Heart left ventricle (tissue), 16 donors: ENCODE measurements at places on chromosomes 13 and 19. TPM values are rescaled to one million over a fixed set of nuclear protein-coding genes. Genes with fewer than 3 reads are reported as not detected.

- peak; percentile 89 for DNase-seq
Observed at GRCh38 chr19:1243768-1244692, 2.5 kb downstream of the ATP5F1D start.

SOX21 gene
- polyA plus RNA-seq: not detected

DNA sequence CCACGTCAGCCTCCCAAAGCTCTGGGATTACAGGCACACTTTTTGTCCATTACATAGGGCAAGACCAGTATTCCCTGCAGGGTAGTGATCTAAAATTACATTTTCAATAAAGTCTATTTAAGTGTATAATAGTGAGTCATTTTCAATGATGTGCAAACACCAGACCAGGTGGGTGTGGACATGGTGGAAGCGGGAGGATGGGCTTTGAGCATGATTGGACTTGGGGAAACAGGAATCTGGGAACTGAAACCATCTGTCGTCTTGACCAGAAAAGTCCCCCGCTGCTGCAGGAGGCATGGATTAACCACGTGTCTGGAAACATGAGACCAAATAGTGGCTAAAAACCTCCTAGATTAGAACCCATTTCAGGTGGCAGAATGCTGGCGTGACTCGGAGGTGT lies 4.9 kb downstream of the FXYD3 start:
- no peak for DNase-seq

GRCh38 chr13:52744842-52745375 lies 5.3 kb upstream of the CNMD start:
- no peak for DNase-seq

SHISA7 gene
- not detected for polyA plus RNA-seq

LMTK3 gene
- polyA plus RNA-seq: 0.99 TPM

PRTN3 gene
- polyA plus RNA-seq: 0.11 TPM

MEIS3 gene
- polyA plus RNA-seq: 3.7 TPM

SLC7A9 gene
- polyA plus RNA-seq: 0.07 TPM

DNA sequence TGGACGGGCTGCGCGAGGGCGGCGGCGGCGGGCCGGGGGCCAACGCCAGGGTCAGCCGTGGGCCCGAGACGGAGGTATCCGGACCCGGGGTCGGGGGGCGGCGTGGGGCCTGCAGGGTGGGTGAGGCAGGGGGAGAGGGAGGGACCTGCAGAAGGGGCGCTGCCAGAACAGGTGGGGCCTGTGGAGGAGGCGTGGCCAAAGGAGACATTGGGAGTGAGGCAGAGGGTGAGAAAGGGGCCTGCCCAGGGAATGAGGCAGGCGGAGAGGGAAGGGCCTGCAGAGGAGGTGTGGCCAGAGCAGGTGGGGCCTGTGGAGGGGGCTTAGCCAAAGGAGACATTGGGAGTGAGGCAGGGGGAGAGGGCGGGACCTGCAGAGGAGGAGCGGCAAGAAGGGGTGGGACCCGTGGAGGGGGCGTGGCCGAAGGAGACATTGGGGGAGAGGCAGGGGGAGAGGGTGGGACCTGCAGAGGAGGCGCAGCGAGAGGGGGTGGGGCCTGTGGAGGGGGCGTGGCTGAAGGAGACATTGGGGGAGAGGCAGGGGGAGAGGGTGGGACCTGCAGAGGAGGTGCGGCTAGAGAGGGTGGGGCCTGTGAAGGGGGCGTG lies 4.2 kb downstream of the PRR36 start:
- DNase-seq: peak; percentile 53

DNA sequence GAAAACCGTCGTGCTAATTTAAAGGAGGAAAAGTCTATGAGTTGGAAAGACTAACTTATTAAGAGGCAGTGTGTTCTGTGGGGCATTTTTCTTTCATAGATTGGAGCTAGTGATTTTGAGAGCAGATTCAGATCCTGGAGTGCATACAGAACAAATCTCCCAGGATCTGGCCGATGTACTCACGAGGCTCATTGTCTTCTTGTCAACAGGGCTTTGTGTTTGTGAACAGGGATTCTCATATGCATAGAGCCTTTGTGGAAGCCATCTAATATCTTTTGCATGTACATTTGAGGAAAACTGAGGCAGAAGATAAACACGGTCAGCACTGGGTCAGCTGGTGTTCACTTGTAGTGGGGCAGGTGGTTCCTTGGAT lies 482.9 kb upstream of the TSHZ3 start:
- no peak for DNase-seq

MLNR gene
- not detected for polyA plus RNA-seq

DNA sequence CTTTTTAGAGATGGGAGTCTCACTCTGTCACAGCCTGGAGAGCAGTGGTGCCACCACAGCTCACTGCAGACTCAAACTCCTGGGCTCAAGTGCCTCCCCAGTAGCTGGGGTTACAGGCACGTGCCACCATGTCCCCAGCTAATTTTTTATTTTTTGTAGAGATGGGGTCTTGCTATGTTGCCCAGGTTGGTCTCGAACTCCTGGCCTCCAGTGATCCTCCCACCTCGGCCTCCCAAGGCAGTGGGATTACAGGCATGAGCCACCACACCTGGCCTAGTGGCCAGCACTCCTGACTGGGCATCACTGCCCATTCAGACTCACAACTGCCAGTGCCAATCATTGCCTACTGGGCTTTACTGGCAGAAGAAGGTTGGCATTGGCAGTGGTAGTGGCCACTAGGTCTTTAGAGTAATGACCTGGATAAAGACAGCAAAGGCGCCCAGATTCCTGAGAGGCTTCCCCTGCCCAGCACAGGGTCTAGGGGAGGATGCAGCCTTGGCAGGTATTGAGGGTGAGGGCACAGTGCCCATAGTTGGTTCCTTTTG lies 26.8 kb upstream of the SLC7A10 start:
- DNase-seq: no peak

DNA sequence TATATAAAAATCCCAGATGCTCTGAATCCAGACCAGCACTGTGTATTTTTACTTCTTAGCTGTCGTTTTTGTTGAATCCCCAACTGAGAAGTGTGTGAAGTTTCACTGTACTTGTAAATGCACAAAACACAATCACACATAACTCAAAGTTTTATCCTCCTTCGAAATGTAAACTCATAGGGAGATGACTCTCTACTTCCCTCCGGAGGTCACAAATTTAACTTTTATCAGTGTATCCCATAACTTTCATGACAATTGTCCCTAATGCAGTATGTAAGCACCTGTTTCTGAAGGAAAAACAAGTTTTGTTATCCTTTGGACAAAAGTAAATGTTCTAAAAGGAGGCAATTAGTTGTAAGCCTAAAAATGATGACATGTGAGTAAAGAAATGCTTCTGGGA lies 665.0 kb upstream of the SLITRK6 start:
- no peak for DNase-seq

GRCh38 chr19:48950830-48951519 lies 3.7 kb upstream of the BAX start:
- DNase-seq: no peak

- DNase-seq: no peak
Observed at GRCh38 chr19:51043497-51043896, 8.7 kb upstream of the KLK12 start.

DNA sequence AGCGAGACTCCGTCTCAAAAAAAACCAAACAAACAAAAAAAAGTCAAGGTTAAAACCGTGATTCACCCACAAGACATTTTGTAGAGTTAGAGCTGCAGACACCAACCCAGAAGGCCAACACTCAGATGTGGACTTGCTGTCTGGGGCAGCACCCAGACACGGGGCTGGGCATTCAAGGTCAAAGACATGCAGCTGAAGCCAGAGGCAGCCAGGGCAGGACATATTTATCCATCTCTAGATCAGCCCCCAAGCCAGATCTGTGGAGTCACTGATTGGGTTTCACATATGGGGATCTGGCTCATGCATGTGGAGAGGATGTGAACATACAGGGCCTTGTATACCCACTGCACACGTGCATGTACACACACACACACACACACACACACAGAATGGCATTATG lies 3.6 kb downstream of the KLK15 start:
- DNase-seq: no peak

PHLDB3 gene
- polyA plus RNA-seq: 5.7 TPM

DNA sequence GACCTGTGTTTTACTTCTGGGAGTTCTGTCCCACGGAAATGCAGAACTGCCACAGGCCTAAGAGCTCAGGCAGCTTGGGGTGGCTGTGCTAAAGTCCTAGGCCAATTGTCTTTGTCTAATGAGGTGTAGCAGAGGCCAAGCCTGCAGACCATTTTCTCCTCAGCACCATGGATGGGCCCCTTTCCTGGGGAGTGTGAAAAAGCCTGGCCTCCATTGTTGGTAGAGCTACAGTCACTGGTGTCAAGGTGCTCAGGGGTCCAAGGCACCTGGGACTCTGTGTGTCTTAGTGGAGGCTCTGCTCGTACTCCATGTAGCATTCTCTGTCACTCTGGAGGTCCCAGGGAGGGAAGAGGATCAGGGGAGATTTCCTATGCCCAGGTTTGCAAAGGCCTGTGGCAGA lies 329.6 kb downstream of the SLITRK5 start:
- no peak for DNase-seq

GRCh38 chr19:37227996-37228395 lies 10.0 kb downstream of the ZNF383 start:
- DNase-seq: no peak

GRCh38 chr19:13850910-13851733 lies 25.8 kb upstream of the NANOS3 start:
- DNase-seq: peak; percentile 86
